ENCODE measurements at places on chromosomes 11 and 22. TPM values are rescaled to one million over a fixed set of nuclear protein-coding genes. Genes with fewer than 3 reads are reported as not detected.

Gene TBCEL
- 41.1 TPM for total RNA-seq

Gene MIEF1
- total RNA-seq: 24.3 TPM

Gene MMP27
- not detected for total RNA-seq

Gene MS4A6A
- 112 TPM for total RNA-seq

DNA sequence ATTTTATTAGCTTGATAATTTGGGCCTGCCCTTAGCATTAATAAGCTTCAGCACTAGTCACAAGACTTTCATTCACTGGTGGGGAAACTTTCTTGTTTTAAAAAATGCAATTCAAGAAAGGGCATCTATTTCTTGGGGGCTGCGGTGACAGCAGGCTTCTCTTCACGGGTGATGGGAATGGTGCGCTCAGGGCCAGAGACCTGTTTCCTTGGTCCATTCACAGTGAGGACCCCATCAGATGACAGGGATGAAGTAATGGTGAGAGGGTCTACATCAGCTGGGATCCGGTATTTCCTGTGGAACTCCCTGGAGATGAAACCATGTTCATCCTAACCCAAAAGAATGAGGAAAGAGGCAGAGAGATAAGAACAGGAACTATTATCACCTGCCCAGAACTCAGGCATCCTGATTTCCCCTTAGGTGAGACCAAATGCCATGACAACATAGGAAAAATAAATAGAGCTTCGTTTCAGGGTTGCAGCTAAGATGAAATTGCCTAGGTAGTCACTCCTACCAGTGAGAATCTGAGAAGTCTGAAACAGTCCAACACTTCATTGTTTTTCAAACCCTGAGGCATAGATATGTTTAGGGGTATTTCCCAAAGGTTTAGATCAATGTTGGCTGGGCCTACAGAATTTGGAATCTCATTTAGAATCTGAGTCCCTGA is 2.8 kb downstream of the CRYAB start:
- no peaks in the 10 kb centered on the region for H3K4me1 ChIP-seq
- DNase-seq: no peak
- no peaks in the 10 kb centered on the region for H3K36me3 ChIP-seq

GRCh38 chr11:71574418-71574817 is 8.3 kb downstream of the KRTAP5-11 start:
- H3K4me3 ChIP-seq: no peak overlapping the region
- H3K27me3 ChIP-seq: no peaks in the 10 kb centered on the region
- H3K36me3 ChIP-seq: no peaks in the 10 kb centered on the region
- H3K4me1 ChIP-seq: no peaks in the 10 kb centered on the region

- H3K4me3 ChIP-seq: no peak overlapping the region
- H3K4me1 ChIP-seq: peaks cover 40% of the 10 kb centered on the region
- H3K27me3 ChIP-seq: no peaks in the 10 kb centered on the region
- H3K27ac ChIP-seq: no peak overlapping the region
- DNase-seq: no peak
These were observed 97.2 kb downstream of the TRAF6 start for GRCh38 chr11:36412781-36413383.

DNA sequence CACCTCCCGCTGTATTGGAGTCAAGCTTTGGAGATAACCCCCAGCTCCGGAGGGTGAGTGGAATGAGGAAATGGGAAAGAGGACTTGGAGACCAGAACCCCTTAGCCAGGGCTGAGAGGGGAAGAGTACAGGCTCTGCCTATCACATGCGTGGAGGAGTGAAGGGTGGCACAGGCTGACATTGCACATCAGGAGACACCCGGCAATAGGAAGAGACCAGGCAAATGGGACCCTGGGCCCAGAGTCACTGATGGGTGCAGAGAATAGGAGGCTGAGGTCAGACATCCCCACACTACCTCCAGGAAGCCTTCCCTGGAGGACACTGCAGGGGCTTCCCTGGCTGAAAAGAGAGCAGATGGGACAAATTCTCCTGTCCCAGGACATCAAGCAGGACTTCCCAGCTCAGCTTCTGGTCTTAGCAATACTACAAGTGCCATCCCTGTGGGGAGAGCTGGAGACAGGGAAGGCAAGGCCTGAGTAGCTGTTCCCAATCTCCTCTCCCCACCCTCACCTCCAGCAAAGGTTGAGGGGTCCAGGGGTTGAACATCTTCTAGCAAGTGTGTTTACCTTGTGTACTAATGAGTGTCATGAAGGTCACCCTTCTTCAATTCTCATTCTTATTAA is 160.7 kb downstream of the BUD13 start:
- no peak overlapping the region for H3K27ac ChIP-seq
- H3K4me3 ChIP-seq: no peak overlapping the region
- H3K27me3 ChIP-seq: no peaks in the 10 kb centered on the region
- no peaks in the 10 kb centered on the region for H3K4me1 ChIP-seq
- H3K36me3 ChIP-seq: no peaks in the 10 kb centered on the region

GRCh38 chr11:35063488-35063931 is 75.5 kb upstream of the CD44 start:
- no peaks in the 10 kb centered on the region for H3K36me3 ChIP-seq
- H3K27me3 ChIP-seq: no peaks in the 10 kb centered on the region
- H3K4me3 ChIP-seq: no peak overlapping the region
- no peaks in the 10 kb centered on the region for H3K4me1 ChIP-seq
- H3K27ac ChIP-seq: no peak overlapping the region

GRCh38 chr11:125214601-125215565 is 50.3 kb downstream of the PKNOX2 start:
- peak overlapping the region; percentile 76 for H3K27ac ChIP-seq
- no peaks in the 10 kb centered on the region for H3K36me3 ChIP-seq
- DNase-seq: no peak
- H3K4me1 ChIP-seq: peaks cover 10% of the 10 kb centered on the region
- H3K27me3 ChIP-seq: no peaks in the 10 kb centered on the region
- no peak overlapping the region for H3K4me3 ChIP-seq

DNA sequence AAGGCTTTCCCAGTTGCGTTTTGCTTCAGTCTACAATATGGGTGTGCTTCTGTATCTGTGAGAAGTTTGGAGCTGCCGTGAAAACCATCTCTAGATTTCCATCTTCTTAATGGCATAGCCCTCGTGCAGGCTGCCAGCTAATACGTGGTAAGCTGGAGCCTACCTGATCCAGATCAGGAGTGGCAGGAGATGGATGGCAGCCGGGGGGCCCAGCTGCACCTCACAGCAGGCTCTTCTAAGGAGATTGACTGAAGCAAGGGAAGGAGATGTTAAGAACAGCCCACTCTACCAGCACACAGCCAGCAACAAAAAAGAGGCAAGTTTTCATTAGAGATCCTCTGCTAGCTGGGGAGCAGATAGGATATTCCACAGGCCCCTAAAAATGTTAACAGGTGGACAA is 115.5 kb downstream of the MSANTD4 start:
- no peaks in the 10 kb centered on the region for H3K4me1 ChIP-seq
- H3K27me3 ChIP-seq: no peaks in the 10 kb centered on the region
- no peaks in the 10 kb centered on the region for H3K36me3 ChIP-seq
- no peak overlapping the region for H3K27ac ChIP-seq
- DNase-seq: no peak
- H3K4me3 ChIP-seq: no peak overlapping the region

DNA sequence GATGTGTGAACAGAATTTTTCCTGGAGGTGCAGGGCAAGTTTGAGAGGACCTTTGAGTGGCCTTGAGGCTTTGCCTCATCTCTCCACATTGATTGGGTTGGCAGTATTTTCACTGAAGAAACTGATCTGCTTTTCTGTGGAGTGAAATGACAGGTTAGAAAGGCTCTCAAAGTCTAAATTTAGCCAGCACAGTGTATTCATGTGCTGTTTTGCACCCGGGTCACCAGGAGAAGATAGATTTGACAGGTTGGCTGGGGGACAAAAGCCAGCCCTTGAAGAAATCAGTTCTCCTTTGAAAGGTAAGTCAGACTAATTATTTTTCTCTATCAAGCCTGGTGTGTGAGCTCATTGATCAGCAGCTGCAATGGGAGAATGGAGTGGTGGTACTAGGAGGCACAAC is 152.9 kb downstream of the DBX1 start:
- H3K27me3 ChIP-seq: no peaks in the 10 kb centered on the region
- H3K36me3 ChIP-seq: no peaks in the 10 kb centered on the region
- H3K4me3 ChIP-seq: no peak overlapping the region

DNA sequence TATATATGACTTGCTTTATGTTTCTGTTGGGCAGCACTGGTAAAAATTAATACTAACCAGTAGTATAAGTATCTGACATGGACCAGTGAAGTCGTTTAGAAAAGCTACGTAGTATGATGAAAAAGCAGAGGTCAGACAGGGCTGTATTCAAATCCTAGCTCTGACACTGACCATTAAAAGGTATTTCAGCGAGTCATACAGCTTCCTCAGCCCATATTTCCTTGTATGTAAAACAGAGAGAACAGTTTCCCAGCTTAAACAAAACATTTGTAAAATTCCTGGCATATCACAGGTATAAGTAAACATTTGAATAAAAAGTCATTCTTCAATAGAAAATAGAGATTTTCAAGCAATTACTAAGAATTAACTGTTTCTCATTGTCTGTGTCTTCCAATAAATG is 4.2 kb downstream of the NOX4 start:
- no peaks in the 10 kb centered on the region for H3K27me3 ChIP-seq
- H3K36me3 ChIP-seq: no peaks in the 10 kb centered on the region
- peaks cover 6% of the 10 kb centered on the region for H3K4me1 ChIP-seq

GRCh38 chr11:124611064-124611463 is at the start of gene PANX3:
TSS of gene PANX3 (plus strand) at chr11:124611428. CDS start at chr11:124611557, 129 bp downstream.
- H3K27me3 ChIP-seq: peaks cover 8% of the 10 kb centered on the region
- no peaks in the 10 kb centered on the region for H3K36me3 ChIP-seq
- H3K4me3 ChIP-seq: no peak within 1 kb of the TSS
- no peak within 1 kb of the TSS for H3K27ac ChIP-seq
- H3K4me1 ChIP-seq: no peaks in the 10 kb centered on the region
- DNase-seq: no peak

- H3K4me1 ChIP-seq: peaks cover 4% of the 10 kb centered on the region
- peaks cover 83% of the 10 kb centered on the region for H3K36me3 ChIP-seq
- no peak overlapping the region for H3K4me3 ChIP-seq
- no peaks in the 10 kb centered on the region for H3K27me3 ChIP-seq
- no peak overlapping the region for H3K27ac ChIP-seq
These were observed 26.9 kb downstream of the TAB1 start for GRCh38 chr22:39426380-39427043.

DNA sequence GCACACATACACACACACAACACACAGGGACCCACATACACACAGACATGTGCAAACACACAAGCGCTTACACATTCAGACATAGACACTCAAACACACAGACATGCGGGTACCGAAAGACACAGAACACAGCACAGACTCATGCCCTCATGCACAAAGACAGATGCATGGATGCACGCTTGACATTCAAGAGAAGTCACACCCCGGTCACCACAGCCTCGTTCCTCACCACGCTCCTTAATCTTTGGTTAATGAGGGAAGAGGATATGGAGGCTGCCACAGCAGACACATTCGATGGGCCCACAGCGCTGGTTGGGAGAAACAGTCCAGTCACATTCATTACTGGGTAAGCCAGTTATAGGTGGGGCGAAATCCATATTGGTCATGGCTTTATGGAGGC is 51.9 kb upstream of the EIF3D start:
- DNase-seq: no peak
- no peaks in the 10 kb centered on the region for H3K36me3 ChIP-seq
- H3K27ac ChIP-seq: no peak overlapping the region
- H3K4me1 ChIP-seq: no peaks in the 10 kb centered on the region
- H3K27me3 ChIP-seq: peaks cover 18% of the 10 kb centered on the region

DNA sequence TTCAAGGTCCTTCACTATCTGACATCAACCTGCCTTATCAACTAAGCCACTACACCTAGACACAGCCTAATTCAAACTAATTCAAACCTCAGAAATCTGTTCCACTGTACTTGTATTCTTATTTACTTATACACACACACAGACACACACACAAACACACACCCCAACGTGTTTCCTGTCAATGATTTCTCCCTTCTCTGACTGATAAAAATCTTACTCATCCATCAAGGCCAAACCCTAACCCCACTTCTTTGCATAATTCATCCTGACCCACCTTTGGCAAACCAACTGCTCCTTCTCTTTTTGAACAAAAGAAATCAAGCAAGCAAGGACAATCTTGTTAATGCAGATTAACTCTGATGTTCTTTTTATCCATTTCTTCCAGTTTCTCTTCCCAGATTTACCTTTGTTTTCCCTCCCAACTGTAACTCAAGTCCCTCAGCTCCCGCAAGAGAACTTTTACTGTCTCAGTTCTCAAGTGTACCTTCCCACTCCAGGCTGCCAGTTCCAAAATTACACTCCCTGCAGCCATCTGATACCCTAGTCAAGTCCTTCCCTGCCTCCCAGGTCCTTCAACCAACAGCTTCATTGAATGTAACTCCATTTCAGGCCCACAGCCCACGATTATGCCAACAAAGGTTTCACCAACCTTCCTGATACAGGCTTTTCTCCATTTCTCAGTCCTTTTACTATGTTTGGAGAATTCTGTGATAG is 78.3 kb downstream of the PAK1 start:
- no peak for DNase-seq
- no peak overlapping the region for H3K4me3 ChIP-seq
- H3K4me1 ChIP-seq: no peaks in the 10 kb centered on the region
- no peaks in the 10 kb centered on the region for H3K36me3 ChIP-seq
- no peak overlapping the region for H3K27ac ChIP-seq
- no peaks in the 10 kb centered on the region for H3K27me3 ChIP-seq

GRCh38 chr11:44797886-44798606 is 71.3 kb downstream of the TSPAN18 start:
- H3K27ac ChIP-seq: no peak overlapping the region
- peak; percentile 22 for DNase-seq
- no peaks in the 10 kb centered on the region for H3K36me3 ChIP-seq
- H3K4me3 ChIP-seq: no peak overlapping the region
- H3K4me1 ChIP-seq: no peaks in the 10 kb centered on the region
- no peaks in the 10 kb centered on the region for H3K27me3 ChIP-seq

DNA sequence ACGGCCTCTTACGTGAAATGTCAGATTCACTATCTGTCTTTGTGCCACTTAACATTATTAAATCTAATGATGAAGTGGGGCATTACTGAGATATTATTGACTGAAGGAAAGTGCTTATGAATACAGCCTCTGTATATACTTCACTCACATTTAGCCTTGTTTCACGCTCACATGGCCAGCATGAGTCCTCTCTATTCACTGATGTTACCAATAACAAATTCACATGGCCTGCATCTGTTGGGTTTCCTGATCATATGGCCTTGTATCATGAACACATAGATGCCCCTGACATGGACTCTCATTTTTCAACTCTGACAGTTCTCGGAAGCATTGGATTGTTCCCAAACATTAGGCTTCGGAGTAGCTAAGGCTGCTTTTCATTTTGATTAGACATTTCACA is 68.3 kb upstream of the MYO18B start:
- H3K4me1 ChIP-seq: peaks cover 9% of the 10 kb centered on the region
- H3K36me3 ChIP-seq: no peaks in the 10 kb centered on the region
- H3K27me3 ChIP-seq: no peaks in the 10 kb centered on the region
- no peak for DNase-seq
- H3K4me3 ChIP-seq: no peak overlapping the region

DNA sequence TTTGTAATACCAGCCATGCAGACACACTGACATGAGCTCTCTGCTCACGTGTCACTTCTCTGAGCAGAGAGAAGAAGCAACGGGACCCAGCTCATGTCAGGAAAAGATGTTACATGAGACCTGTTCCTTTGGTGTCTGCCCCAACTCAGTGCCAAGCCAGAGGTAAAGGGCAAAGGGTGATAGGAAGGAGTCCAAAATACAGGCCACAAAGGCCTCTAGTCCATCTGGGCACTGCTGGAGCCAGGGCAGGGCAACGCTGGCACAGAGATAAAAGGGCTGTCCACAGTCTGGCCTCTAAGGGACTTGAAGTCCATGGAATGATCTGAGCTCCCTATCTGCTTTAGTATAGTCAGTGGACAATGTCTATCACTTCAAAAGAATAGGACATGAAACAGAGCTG is 79.3 kb downstream of the SLC1A2 start:
- no peak for DNase-seq
- H3K27ac ChIP-seq: no peak overlapping the region
- peaks cover 7% of the 10 kb centered on the region for H3K4me1 ChIP-seq
- H3K4me3 ChIP-seq: no peak overlapping the region
- no peaks in the 10 kb centered on the region for H3K36me3 ChIP-seq
- no peaks in the 10 kb centered on the region for H3K27me3 ChIP-seq
